ENCODE measurements at places on chromosomes 5 and 9.

DNA sequence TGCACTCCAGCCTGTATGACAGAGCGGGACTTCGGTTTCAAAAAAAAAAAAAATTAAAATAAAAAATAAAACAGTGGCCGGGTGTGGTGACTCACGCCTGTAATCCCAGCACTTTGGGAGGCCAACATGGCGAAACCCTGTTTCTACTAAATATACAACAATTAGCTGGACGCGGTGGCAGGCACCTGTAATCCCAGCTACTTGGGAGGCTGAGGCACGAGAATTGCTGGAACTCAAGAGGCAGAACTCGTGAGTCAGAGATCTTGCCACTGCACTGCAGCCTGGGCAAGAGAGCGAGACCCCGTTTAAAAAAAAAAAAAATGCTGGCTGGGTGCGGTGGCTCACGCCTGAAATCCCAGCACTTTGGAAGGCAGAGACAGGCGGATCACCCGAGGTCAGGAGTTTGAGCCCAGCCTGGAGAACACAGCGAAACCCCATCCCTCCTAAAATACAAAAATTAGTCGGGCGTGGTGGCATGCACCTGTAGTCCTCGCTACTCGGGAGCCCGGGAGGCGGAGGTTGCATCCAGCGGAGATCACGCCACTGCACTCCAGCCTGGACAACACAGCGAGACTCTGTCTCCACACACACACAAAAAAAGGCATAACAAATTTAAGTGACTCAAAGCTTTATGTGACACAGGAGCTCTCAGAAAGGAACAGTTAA is 1.5 kb upstream of the NPM1 start:
- DNase-seq = no peak

GRCh38 chr9:105834404-105834803 is 140.1 kb downstream of the TMEM38B start:
- DNase-seq = no peak

GRCh38 chr9:79774356-79774755 is 202.6 kb downstream of the TLE4 start:
- no peak for DNase-seq

DNA sequence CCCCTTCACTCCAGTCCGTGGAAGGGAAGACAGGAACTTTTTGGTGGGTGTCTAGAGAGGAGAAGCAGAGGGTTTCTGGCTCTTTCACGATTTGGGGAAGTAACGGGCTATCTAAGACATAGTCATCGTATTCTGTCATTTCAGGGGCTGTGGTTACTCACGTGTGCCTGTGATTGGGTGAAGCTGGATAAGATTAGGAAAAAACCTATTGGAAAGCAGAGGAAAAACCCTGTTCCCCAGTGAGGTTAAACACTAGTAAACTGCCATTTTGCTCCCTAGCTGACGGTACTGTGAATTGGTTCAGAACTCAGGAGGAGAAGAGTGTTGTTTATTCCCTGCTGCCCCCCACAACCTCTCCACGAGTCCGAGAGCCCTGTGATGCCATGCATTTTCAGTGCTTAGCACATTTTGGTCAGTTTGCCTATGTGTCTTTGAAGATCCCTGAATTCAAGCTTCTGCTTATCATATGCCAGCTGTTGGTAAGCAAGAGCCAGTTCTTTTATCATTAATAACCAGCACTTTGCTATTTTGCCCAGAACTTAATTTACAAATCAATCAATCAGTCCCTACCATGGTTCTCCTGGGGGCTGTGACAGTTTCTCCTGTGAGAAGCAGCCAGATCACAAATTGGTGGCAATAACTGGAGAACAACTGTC is 45.1 kb upstream of the ROR2 start:
- DNase-seq = no peak

- no peak for DNase-seq
Observed at GRCh38 chr5:116497631-116498030, 77.0 kb downstream of the SEMA6A start.

DNA sequence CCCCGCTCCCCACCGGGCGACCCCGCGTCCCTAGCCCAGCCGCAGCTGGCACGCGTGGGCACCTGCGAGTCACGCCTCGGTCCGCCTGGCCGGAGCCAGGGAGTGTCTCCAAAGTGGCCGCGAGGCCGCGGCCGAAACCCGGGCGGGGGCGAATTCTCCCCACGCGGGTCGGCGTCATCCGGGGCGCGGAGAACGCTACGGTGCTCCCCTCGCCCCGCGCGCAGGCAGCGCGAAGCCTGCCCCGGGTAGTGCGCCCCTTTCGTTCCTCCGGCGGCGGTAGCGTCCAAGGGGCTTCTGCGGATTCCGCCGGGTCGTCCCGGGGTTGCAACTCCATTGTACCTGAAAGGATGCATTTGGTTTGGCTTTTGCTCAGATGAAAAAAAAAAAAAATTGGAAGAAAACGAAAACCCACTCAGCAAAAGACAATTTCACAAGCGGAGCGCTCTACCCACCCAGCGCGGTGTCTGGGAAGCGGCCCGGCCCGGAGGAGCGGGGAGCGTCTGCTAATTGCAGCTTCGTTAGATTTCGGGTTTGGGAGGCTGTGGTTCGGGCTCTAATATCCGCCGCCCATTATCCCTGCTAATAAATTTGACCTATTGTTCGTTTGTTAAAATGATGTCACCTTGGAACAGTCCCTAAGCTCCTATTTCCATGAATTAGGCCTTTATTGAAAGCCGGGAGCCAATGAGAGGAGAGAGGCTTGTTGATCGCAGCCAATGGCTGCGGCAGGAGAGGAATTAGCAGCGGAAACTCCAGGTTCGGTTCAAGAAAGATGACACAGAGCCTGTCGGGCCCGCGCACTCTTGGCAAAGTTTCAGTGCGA is at the start of gene TLX3:
Gene TLX3 (plus strand): TSS at position 796 of the 823 bp plus-strand sequence. CDS start 118 bp downstream, outside the sequence.
- DNase-seq = no peak

DNA sequence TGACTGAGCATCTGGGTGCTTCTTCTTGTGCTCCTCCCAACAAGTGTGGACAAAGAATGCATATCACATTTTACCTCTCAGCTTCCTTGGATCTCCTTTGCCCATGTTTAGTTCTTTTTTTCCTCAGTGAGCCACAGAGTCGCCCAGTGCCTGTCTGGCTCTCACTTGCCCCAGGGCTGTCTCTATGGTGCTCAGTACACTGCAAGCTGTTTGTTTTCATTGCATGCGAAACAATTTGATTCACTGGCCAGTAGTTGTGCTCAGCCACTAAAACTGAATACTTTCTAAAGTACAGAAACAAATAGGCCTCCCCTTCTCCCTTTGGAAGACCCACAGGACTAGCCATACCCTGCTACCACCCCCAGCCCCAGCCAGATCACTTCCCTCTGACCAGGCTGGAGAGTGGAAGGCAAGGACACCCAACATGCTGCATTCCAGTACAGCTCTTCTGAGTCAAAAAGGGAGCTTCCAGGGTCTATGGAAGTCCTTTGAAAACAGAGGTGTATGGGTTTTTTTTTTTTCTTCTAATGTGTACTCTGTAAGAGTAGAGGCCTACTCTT is 3.8 kb downstream of the LHFPL2 start:
- no peak for DNase-seq

Measured in activated T-cell treated with anti-CD3 and anti-CD28 coated beads, Interleukin-2, amount 50 U/mL, for 4 hours (primary cell).